A549 treated with AZD2906 at 1 μM for 4 hours (cell line): ENCODE measurements at places on chromosomes 16 and 17. TPM values are rescaled to one million over a fixed set of nuclear protein-coding genes. Genes with fewer than 3 reads are reported as not detected.

The KCNH6 gene
- total RNA-seq: not detected in 5 replicates

The KRTAP4-9 gene
- not detected in 5 replicates for total RNA-seq

The SLC6A2 gene
- 0.03 to 0.09 TPM (median 0.06 TPM) in 5 replicates for total RNA-seq

The RAB26 gene
- 1.9 to 4.4 TPM (median 3.3 TPM) in 5 replicates for total RNA-seq

The RMI2 gene
- 25.8 to 35.2 TPM (median 33.6 TPM) in 5 replicates for total RNA-seq
